ENCODE measurements at places on chromosomes 7 and 10.

DNA sequence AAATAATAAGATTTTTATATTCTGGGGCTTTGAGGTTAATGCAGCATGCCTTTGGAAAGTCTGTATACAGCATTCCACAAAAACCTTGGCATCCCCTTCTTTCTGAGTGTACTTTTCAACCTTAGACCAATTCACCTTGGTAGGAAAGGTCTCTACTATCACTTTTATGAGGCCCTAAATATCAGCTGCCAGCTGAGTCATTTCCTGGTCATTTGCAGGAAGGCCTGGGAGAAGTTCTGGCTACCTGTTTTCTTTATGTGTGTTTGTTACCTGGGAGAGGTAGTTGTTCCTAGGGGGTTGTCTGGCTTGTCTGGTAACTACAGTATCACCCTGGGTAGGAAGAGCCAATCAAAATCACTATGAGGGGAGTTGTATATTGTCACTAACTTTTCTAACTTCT lies 4.1 kb downstream of the SPAM1 start:
- DNase-seq: no peak

DNA sequence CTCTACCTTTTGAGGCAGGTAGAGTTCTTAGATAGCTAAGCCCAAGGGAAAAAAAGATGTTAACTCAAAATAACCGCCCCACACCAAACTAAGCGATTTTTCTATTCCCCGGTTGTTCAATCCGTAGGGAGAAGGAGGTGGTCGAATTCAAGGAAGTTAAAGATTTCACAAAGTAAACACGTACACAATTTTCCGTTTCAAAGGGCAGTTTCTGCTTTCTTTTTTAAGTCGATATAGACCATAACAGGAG lies 842 bp downstream of the KBTBD2 start:
- DNase-seq: no peak

GRCh38 chr10:31584098-31584631 lies 265.1 kb downstream of the ZEB1 start:
- no peak for DNase-seq

DNA sequence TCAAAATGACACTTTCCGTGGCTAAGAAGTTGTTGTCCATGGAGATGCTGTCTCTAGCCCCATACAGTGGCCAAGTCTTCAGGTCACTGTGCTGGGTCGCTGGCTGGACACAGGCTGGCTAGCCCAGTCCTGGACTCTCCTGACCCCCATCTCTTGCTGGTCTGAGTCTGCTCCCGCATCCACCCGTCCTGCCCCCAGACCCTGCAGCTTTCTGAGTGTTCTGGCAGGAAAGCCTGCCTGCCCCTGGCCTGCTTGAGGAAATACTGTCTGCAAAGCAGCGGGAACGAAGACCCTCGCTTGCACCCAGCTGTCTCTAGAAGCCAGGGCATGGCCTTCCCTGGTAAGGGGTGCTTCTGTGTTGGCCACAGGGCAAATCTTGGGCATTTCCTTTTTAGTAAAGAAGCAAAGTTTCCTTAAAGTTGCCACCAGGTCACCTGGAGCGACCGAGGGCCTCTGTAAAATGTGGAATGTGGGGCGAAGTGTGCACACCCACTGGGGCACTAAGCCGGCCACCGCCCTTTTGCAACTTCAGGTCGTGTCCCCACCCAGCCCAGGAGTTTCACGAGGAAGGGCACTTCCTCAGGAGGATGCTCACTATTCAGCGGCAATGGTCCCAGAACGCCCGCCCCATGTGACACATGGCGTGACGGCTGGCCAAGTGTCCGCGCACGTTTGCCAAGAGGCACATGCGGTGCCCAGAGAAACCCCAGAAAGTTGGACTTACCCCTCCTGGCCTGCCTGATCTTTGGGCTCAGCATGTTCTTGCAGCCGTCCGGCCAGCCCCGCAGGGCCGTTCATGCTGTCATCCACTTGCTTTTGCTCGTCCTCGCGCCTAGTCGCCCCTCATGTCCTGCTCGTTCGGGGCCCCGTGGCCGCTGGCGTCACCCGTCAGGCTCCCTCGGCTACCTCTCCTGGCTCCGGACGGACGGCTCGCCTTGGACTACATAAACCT lies 558 bp downstream of the ARHGAP22 start:
- DNase-seq: no peak

GRCh38 chr10:37520488-37520887 lies 336.9 kb downstream of the ZNF248 start:
- DNase-seq: no peak

DNA sequence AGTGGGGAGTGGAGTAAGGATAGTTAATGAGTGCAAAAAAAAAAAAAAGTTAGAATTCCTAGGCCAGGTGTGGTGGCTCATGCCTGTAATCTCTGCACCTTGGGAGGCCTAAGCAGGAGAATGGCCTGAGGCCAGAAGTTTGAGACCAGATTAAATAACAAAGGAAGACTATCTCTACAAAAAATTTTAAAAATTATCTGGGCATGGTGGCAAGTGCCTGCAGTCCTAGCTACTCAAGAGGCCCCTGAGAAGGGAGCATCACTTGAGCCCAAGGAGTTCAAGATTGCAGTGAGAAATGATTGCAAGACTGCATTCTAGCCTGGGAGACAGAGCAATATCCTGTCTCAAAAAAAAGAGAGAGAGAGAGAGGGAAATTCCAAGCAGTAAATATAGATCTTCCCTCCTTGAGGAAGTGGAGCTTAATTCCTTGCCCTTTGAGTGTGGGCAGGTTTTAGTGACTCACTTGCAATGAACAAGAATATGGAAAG lies 19.5 kb upstream of the CSTF2T start:
- no peak for DNase-seq

DNA sequence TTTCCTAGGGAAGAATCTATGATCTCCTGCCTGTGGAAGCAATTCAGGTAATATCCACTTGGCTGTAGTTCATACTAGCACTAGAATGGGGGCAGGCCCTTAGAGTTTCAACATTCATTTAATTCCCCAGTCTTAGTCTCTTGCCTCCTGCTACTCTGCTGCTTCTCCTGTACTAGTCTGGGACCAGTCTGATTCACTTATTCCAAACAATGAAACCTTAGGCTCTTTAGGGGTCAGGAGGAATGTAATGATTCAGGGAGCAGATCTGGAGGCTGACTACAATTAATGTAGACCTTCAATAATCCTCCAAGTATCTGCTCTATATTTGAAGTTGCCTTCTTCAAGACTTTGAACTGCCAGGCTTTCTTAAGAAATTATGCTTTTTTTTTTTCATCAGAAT lies 101.8 kb downstream of the GNAT3 start:
- no peak for DNase-seq

GRCh38 chr7:664997-665735 lies 61.3 kb upstream of the DNAAF5 start:
- no peak for DNase-seq

DNA sequence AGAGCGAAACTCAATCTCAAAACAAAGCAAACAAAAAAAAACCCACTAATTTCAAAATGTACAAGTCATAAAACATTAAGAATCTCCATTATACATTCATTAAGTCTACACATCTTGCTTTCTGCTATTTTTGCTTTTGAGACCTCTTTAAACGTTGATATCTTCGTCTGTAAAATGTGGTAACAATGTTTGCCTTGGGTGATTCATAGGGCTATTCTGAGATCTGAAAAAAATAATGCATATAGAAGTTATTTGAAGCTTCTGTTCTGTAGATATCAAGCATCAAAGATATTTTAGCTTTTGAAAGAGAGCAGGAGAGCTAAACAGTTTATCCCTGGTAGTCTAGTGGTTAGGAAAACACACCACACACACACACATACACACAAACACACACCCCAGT lies 158.1 kb upstream of the PLXDC2 start:
- DNase-seq: no peak

- DNase-seq: no peak
Measured at GRCh38 chr7:154442939-154443338, 390.7 kb downstream of the DPP6 start.

DNA sequence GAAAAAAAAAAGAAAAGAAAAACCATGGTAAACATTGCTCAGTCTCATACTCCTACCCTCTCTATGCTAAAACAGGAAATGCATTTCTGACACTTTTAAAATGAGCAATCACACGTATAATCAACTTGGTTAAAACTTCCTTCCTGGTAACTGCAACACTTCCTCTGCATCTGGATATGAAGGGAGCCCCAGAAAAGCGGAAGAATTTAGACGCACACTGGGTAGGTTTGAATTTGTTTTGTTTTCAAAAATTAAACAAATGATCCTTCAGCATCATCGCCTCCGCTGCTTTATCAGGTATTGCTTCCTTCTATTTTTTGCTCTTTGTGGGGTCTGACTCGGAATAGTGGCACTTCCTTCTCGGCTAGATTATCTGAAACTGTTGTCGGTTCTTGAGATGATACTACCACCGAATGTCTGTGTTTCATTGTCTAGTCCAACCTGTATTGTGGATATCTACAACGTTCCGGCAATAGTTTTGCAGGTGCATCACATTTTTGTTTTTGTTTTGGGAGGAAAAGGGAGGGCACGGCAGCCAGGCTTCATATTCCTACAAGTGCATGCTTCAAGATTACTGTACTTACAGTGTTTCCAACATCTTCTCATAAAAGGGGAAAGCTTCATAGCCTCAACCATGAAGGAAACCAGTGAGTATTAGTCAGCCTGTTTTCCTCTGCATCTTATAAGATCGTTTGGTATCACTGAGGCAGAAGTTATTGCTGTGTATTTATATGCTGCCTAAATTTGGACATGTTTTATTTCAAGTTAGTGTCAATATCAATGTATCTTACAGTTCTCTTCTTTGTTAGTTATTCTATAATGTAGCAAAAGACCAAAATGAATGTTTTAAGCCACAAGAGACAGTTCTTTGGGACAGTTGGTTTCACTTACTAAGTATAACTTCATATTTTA lies at the start of gene PIK3CG:
TSS of gene PIK3CG (plus strand) at position 153 of the 912 bp plus-strand sequence. CDS start 2,280 bp downstream, outside the sequence.
- no peak for DNase-seq

DNA sequence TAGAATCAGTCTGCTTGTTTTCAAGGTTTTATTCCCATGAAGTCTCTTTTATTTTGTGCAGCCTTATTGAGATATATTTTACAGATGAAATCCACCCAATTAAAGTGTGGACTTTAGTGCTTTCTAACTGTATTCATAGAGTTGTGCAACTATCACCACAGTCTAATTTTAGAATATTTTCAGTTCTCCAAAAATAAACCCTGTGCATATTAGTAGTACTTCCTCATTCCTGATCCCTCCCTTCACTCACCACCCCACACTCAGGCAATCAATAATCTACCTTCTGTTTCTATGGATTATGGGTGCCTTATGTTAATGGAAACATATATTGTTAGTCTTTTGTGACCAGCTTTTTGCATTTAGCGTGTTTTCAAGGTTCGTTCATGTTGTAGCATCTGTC lies 185.7 kb upstream of the TMEM72 start:
- DNase-seq: no peak

GRCh38 chr7:50552139-50552538 lies 13.1 kb downstream of the DDC start:
- no peak for DNase-seq

- no peak for DNase-seq
Measured at GRCh38 chr7:83130623-83131545, 31.8 kb downstream of the PCLO start.

DNA sequence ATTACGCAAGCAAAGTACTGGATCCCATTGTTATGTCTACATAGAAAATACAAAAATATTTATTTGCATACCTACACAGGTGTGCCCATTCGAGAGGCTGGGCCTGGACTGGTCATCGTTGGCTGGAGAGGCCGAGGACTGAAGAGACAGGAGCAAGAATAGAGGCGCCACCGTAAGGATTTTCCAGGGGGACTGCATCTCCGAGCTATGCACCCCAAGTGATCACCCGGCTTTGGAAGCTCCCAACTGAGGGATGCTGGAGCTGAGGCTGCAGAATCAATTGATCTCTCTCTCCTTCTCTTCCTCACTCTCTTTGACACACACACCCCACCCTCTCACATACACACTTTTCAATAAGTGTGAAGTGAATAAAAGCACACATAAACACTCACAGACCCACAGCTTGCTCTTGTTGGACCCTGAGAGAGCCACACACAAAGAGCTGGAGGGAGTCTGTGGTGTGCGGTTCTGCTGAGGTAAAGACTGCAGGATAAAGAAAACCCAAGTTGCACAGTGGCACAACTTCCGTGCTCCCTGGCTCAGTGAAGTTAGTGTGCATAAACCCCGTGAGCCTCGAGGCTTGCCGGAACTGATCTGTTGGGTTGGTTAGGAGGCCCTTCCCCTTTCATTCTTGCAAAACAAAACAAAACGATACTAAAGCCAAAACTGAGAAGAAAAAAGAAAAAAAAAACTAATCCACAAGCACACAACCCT lies at the start of gene AOAH:
TSS of gene AOAH (minus strand) at position 544 of the 714 bp plus-strand sequence. CDS start at position 198, 346 bp downstream.
- DNase-seq: peak; percentile 16

DNA sequence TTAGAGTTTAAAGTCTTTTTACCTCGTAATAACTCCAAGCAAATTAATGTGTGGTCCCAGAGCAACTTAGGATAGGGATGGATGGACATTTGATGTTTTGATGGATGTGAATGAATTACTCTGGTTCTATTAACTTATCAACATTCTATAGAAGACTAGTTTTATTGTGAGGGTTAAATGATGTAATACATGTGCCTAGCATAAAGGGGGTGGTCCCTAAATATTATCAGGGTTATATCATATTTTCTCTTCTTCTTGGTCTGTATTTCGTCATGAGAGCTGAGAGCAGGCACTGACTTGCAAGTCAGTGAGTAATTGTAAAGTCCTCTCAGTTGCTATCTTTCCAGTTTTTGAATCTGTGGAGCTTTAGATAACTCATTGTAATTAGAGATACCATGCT lies 219.3 kb downstream of the GATA3 start:
- no peak for DNase-seq

DNA sequence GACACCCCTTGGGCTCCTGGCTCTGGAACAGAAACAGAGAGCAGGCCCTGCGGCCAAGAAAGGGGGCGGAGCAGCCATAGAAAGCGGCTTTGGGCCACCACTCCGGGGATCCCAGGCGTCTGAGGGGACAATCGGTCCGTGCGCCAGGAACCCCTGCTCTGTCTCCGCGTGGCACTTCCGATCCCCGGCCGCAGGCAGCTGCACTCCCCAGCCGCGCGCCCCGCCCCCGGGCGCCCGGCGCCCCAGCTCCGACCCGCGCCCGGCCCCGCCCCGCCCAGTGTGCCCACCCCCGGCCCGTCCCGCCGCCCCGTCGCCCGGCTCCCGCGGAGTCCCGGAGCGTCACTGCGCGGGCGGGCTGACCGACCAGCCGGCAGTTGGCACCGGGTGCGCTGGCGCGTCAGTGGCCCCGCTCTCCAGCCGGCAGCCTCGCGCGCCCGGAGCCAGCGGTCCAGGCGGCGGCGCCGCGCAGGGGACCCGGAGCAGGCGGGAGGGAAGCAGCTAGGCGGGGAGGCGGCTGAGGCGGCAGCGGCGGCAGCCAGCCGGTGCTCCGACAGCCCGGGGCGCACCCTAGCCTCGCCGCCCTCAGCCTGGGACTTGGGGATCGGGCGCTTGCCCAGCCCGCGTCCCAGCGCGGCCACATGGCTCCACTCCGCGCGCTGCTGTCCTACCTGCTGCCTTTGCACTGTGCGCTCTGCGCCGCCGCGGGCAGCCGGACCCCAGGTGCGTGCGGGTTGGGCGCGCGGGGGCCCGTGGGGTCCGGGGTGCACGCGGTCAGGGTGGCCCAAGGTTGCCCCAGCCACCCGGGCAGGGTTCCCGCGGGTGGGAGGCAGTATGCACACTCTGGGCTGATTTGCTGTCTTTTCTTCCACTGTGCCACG lies at the start of gene ADAMTS14:
TSS of gene ADAMTS14 (plus strand) at position 342 of the 878 bp plus-strand sequence. CDS start at position 639, 297 bp downstream.
- DNase-seq: no peak

- DNase-seq: no peak
Measured at GRCh38 chr7:117219485-117219884, 103.4 kb downstream of the WNT2 start.
